Uterus (tissue), 4 donors: ENCODE measurements at places on chromosomes 3 and 15.
A peak's percentile ranks its signal among the peaks of the same experiment; 100 is the strongest.

DNA sequence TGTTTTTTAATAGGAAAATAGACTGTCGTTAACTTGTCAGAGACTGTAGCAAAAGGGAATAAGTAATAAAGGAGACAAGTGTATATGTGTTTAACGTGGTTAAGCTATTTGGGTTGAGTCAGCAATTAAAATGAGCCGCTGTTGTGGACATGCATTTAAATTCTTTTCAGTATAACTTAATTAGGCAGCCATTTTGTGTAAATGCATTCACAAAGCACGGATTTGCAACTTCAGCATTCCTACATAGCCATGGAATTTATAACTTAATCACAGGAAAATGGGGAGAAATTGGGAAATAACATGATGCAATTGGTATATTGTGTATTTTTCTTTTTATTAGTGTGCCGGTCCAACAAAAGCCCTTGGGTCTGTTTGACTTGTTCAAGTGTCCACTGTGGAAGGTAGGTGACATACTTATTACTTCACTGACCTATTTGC is 27.9 kb downstream of the USP3 start:
- DNase-seq = no peak

GRCh38 chr3:28924744-28925360 is 356.0 kb upstream of the RBMS3 start:
- DNase-seq = no peak

DNA sequence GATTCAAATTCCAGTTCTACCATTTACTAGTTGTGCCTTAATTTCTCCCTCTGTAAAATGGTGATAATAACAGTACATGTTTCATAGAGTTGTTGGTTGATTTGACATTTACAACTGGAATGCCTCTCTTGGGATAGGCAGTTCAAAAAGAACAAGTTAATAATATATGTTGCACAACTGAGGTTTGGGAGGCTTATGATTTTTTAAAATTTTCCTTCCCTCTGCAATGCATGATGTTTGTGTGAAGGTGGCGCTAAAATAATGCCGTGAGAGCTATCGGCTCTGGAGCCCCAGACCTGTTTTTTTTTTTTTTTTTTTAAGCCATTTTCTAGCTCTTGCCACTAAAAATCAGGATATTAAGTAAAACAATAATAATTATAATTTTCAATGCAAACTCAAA is 18.6 kb downstream of the DNAJB11 start:
- DNase-seq = no peak

GRCh38 chr3:170865209-170866094 is 4.5 kb downstream of the RPL22L1 start:
- DNase-seq = no peak

DNA sequence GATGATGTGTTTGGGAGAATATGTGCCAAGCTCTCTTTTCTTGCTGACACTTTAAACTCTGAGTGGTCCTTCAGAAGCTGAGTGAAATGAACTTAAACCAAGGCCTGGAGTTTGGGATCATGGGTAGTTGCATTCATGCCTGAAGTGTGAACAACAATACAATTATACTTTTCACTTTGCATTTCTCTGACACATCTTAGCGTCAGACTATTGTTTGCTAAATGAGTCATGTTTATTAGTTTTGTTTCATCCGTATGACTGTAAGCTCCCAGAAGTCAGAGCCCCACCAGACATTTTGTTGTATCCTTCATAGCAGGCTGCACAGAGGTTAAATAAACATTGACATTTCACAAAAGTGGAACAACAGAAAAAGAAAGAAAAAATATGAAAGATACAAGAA is 542.6 kb downstream of the TUSC7 start:
- no peak for DNase-seq

DNA sequence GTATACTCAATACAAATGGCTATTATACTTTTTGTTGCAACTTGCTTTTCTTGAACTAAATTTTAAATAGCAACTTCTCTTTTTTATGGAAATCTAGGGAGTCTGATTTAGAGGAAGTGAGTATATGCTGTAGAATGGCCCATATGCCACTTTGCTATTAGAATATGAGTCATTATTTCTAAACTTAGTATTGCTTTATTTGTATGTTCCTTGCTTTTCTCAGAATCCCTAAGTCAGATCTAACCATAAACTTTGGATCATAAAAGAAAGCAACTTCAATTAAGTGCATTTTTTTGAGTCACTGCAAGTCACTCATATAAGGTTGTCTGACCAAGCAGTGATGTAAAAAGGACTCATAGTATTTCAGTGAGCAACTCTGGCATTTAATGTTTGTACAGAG is 17.5 kb upstream of the SPTSSB start:
- DNase-seq = no peak

DNA sequence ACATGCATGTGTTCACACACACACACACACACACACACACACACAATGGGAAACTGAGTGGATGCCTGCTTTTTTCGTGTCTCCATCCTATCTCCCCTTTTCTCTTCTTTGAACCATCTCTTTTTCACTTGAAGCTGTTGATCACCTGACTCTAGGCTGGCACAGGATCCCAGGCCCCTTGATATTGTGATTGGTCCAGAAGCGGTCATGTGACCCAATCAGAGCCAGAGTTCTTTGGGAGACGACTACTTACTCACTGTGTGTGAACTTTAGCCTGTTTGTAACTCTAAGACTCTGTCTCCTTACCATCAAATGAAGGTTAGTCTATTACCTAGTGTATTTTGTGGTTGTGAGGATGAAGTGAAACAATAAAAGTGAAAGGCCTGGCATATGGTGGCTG is 172.9 kb downstream of the ADAMTS9 start:
- DNase-seq = no peak

DNA sequence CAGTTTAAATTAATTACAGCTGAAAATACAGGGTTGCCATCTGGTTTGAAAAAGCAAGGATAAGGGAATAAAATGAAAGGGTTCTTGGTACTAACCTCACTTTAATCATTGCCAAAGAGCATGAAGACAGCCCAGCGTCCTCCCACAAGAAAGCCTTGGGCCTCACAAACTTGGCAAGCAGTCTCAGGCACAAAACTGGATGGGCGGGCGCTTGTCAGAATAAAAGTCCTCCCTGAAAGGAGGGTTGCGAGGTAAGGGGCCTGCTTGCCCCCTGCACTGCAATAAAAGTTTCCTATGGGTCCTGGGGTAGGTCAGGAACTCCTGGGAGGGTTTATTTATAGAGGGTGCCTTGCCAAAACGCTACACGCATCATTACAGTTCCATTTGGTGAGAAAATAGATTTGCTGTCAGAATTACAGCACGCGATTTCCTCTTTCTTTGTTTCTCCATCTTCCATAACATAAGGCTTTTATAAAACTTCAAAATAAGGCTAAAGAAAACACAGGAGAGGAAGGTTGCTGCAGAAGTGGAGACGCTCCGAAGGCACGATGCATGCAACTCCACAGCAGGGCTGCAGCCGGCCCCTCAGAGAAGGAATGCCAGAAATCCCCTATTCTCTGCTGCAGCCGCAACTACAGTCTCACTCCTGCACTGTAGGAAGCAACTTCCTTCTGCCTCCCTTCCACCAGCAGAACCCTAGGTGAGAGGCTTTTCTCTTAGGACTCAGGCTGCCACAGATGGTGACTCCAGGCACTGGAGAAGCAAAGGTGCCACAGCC is 61.3 kb downstream of the VGLL4 start:
- peak; percentile 81 for DNase-seq

DNA sequence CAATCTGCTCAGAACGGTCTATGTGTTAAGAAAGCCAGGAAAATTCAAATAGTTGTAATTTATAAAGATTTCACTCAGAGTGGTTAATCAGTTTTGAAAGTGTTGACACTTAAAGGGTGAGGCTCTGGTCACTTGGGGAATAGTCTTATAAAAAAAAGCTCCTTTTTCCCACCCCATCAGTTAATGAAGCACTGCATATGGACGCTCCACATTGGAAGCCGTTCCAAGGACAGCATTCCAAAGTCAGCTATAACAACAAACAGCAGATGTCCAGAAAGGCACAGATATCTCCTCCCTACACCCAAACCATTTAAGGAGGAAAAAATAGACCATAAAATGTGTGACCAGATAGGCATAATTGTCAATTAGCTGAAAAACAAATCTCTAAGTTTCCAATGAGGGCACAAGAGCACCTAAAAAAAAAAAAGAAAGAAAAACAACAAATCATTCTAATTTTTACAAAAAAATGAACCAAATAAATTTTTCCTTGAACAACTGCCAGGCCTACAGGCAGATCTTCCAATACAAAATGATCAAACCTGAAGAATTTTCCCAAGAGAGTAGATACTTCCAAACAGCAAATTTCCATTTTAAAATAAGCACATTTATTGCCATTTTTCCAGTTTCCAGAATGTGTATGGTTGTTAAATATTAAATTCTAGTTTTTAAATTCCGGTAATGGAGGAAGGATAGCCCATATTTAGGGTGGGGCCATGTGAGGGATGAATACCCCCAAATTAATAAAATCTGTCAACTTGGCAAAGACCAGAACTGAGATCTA is 198.3 kb downstream of the ERC2 start:
- no peak for DNase-seq

- DNase-seq = no peak
These were observed 98.1 kb downstream of the CORO2B start for GRCh38 chr15:68676926-68677325.

GRCh38 chr3:194140520-194141414 is 4.8 kb downstream of the HES1 start:
- DNase-seq = peak; percentile 60

DNA sequence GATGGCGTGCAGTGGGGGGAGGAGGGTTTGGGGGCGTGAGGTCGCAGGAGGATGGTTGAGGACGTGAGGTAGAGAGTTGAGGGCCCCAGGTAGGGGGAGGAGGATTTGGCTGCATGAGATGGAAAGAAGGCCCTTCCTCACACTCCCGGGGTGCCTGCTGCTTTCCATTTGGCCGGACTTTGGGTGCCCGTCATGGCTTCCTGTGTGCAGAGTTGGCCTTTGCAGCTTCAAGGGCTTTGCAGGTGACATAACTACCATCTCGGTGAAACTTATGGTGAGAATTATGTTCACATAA is 1.7 kb downstream of the MLF1 start:
- DNase-seq = no peak

DNA sequence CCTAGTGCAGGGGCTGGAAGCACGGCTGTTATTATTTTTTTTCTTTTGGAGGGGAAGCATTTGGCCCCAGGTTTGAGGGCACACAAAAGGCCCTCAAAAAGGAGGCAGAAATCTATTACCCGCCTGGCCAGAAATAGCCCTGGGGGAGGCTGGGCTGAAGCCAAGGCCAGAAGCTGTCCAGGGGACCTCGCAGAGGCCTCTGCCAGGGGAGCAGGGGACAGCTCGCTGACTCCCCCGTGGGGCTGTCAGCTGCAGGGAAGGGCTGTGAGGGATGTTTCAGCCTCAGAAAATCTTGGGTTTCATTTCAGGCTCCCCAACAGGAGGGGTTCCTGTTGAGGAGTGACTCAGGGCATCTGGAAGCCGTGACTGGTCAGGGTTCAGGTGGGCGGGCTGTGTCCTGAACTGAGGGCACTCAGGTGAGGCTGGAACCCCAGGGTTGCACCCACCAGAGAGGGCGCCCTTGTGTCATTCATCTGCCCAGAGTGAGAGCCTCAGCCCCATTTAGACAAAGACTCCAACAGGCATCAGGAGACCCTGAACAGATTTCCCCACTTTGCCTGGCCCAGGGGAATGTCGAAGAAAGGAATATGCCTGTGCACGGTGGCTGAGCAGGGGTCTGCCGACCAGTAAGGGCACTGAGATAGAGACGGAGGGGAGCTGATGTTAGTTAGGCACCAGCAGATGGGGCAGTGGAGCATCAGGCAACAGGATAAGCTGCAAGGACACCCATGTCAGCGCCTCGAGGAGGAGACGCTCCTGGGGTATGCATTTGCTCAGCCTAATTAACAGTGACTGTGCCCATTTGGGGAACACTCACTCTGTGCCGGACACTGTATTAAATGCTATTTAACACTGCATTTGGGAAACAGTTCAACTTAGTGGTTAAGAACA is 43.5 kb upstream of the SLC6A11 start:
- DNase-seq = no peak

DNA sequence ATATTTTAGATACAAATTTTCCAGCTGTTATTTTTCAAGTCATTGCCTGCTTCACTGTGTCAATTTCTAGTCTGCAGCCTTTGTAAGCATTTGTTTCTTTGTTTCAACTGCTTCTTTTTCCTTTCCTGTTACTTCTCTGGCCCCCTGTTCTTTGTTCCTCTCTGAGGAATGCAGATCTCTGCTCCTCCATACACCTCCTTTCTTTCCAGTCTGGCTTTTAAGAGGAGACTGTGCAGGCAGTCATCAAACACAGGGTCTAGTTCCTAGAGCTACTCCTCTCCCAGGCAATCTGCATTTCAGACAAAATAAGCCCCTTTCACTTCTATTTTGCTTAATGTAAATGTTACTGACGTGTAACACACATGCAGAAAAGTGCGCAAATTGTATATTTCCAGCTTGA is 502.9 kb downstream of the PDCD6IP start:
- no peak for DNase-seq
